T-helper 17 cell (primary cell): ENCODE measurements at places on chromosomes 13 and 19.

- DNase-seq: no peak
- H3K27ac ChIP-seq: no peak overlapping the region
- H3K4me3 ChIP-seq: no peak overlapping the region
- peaks cover 10% of the 10 kb centered on the region for H3K27me3 ChIP-seq
- H3K36me3 ChIP-seq: no peaks in the 10 kb centered on the region
These were observed 232.5 kb downstream of the ZNF536 start for GRCh38 chr19:30604657-30605056.

DNA sequence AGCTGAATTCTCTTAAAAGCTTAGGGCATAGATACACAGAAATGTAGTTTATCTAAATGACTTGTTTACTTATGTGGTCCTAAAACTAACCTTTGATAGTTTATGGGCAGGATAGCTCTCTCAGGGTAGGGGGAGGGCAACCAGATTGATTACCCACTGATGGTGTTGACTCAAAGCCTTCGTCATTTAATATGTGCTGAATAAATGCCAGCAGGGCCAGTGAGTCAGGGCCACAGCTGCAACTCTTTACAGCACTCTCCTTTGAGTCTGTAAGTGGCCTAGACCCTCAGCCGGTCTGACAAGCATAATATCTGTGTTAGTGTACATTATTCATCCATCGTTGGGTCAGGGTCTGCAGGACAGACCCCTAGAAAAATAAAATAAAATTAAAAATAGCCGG is 128.5 kb downstream of the ZNF675 start:
- DNase-seq: no peak
- H3K36me3 ChIP-seq: no peaks in the 10 kb centered on the region
- H3K27me3 ChIP-seq: no peaks in the 10 kb centered on the region
- no peak overlapping the region for H3K27ac ChIP-seq
- no peaks in the 10 kb centered on the region for H3K4me1 ChIP-seq
- H3K4me3 ChIP-seq: no peak overlapping the region

- H3K36me3 ChIP-seq: no peaks in the 10 kb centered on the region
- peaks cover 38% of the 10 kb centered on the region for H3K27me3 ChIP-seq
- H3K27ac ChIP-seq: no peak overlapping the region
- no peak overlapping the region for H3K4me3 ChIP-seq
- H3K4me1 ChIP-seq: peaks cover 3% of the 10 kb centered on the region
These were observed 38.7 kb downstream of the NFIX start for GRCh38 chr19:13033819-13034611.

DNA sequence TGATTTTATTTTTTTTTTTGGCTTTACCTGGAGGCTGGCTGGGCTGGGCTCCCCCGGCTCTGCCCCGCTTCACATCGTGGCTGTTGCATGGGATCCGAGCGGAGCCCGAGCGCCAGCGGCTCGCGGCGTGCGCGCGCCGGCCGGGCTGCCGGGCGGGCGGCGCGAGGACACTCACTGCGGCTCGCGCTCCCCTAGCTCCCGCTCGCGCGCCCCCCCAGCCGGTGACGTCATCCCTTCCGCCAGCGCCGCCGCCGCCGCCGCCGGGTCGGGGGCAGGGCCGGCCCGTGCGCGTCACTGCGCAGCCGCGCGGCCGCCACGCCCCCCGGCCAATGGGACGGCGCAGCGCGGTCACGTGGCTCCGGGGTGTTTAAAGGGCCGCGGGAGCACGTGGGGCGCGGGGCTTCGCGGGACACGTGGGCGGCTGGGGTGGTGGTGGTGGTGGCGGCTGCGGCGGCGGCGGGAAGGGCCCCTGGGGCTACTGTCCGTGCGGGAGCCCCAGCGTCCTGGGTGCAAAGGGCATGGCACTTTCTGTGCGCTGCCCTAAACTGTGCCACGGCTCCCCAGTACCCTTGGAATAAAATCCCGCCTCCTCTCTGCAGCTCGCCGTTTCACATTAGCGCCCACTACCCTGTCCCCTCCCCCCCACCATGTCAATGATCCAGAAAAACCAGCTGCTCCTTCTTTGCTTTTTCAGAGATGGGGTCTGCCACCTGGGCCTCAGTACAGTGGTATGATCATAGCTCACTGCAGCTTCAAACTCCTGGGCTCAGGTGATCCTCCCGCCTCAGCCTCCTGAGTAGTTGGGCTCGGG is at the start of gene PTPRS:
Gene PTPRS (minus strand): TSS at position 176 of the 811 bp plus-strand sequence. CDS start 54,672 bp downstream, outside the sequence.
- H3K4me1 ChIP-seq: peaks cover 14% of the 10 kb centered on the region
- H3K4me3 ChIP-seq: peak within 1 kb of the TSS; percentile 79
- H3K27me3 ChIP-seq: peaks cover 57% of the 10 kb centered on the region
- H3K36me3 ChIP-seq: peaks cover 9% of the 10 kb centered on the region
- no peak within 1 kb of the TSS for H3K27ac ChIP-seq
- peak; percentile 36 for DNase-seq

DNA sequence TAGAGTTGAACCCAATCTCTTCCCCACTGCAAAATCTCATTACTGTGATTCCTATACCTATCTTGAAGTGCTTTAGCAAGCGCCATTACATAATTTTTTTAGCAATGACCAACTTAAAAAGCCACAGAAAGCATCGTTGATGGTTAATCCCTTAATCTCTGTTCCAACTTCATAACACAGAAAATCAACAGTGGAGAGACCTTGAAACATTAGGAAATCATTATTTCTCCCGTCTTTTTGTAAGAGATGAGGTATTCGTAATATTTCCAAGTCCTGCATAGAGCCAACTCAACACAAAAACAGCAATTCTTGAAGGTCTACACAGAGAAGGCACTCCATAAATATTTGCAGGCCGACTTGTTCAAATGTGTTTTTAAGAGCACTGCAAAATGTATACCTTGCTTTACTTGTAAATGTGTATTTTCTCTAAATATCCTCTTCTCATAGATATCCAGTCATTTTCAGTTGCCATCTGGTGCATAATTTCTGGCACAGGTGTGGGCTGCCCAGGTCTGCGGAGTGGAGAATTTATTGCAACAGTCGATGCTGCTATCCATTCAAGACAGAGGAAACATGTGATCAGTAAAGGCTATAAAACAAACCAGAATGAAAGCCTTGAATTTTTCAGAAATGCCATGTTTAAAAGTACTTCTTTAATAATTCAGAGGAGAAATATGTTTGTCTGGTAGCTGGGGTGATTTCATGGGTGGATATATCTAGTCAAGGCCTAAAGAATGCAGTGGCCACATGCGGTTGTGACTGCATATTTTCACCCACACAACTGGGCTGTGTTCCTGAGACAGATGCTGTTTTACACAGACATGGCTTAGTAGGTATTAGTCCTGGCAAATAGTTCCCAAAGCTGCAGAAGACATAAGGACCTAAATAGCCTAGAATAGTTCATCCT is 234.3 kb upstream of the STARD13 start:
- no peaks in the 10 kb centered on the region for H3K36me3 ChIP-seq
- H3K4me1 ChIP-seq: peaks cover 2% of the 10 kb centered on the region
- no peak for DNase-seq
- no peaks in the 10 kb centered on the region for H3K27me3 ChIP-seq
- no peak overlapping the region for H3K27ac ChIP-seq
- H3K4me3 ChIP-seq: no peak overlapping the region

- no peak overlapping the region for H3K27ac ChIP-seq
- H3K4me3 ChIP-seq: no peak overlapping the region
- DNase-seq: no peak
- H3K36me3 ChIP-seq: peaks cover 10% of the 10 kb centered on the region
These were observed 53.6 kb upstream of the ARHGEF7 start for GRCh38 chr13:111061358-111062045.

DNA sequence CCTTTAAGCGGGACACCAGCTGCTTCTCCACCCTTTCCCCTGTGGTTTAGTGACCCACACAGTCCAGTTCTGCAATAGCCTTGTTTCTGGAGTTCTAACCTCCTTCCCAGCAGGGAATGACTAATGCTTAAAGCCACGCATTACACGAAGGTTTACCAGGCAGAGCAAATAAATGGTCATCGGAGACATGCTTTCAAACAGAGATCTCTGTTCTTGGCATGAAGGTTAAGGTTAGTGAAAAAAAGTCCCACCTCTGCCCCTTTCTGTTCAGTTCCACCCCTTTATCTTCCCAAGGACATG is 25.3 kb upstream of the MEDAG start:
- DNase-seq: no peak
- no peak overlapping the region for H3K27ac ChIP-seq
- no peak overlapping the region for H3K4me3 ChIP-seq
- H3K4me1 ChIP-seq: peaks cover 2% of the 10 kb centered on the region
- H3K36me3 ChIP-seq: peaks cover 8% of the 10 kb centered on the region
- H3K27me3 ChIP-seq: peaks cover 25% of the 10 kb centered on the region

- no peak for DNase-seq
- H3K27ac ChIP-seq: no peak overlapping the region
These were observed 223.1 kb downstream of the MZT1 start for GRCh38 chr13:72504131-72504841.

GRCh38 chr13:33730147-33730546 is 87.8 kb upstream of the RFC3 start:
- H3K27ac ChIP-seq: no peak overlapping the region
- DNase-seq: no peak
- H3K4me3 ChIP-seq: no peak overlapping the region

GRCh38 chr13:94154367-94154766 is 325.1 kb downstream of the DCT start:
- H3K4me3 ChIP-seq: no peak overlapping the region
- no peak overlapping the region for H3K27ac ChIP-seq
- H3K4me1 ChIP-seq: no peaks in the 10 kb centered on the region
- no peak for DNase-seq
- no peaks in the 10 kb centered on the region for H3K36me3 ChIP-seq
- peaks cover 16% of the 10 kb centered on the region for H3K27me3 ChIP-seq

- H3K4me1 ChIP-seq: peaks cover 17% of the 10 kb centered on the region
- H3K27ac ChIP-seq: no peak overlapping the region
- no peaks in the 10 kb centered on the region for H3K36me3 ChIP-seq
These were observed 4.7 kb downstream of the KCTD4 start for GRCh38 chr13:45196096-45196495.

- no peak for DNase-seq
- peak overlapping the region; percentile 9 for H3K4me3 ChIP-seq
- H3K4me1 ChIP-seq: peaks cover 23% of the 10 kb centered on the region
- no peaks in the 10 kb centered on the region for H3K27me3 ChIP-seq
- H3K36me3 ChIP-seq: peaks cover 5% of the 10 kb centered on the region
These were observed 24.7 kb upstream of the EIF3G start for GRCh38 chr19:10144361-10144760.

- no peaks in the 10 kb centered on the region for H3K27me3 ChIP-seq
- H3K4me1 ChIP-seq: peaks cover 54% of the 10 kb centered on the region
- no peak overlapping the region for H3K27ac ChIP-seq
- peaks cover 5% of the 10 kb centered on the region for H3K36me3 ChIP-seq
- no peak for DNase-seq
These were observed 6.7 kb downstream of the TM9SF2 start for GRCh38 chr13:99507986-99508385.

DNA sequence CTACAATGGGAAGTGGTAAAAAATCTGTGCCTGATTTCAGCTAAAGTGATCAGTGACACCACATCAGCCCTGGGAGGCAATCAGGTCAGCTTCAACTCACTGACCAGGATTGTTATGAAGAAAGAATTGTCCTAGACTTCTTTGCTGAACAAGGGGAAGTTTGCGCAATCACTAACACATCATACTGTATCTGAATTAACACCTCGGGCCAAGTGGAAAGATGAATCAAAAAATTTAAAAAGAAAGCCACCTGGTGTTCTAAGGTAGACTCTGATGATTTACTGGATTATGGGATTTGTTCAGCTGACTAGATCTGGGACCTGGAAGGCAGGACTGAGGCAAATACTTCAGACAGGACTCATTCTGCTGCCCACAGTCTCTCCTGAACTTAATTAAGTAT is 161.8 kb downstream of the DIAPH3 start:
- peaks cover 2% of the 10 kb centered on the region for H3K4me1 ChIP-seq
- H3K4me3 ChIP-seq: no peak overlapping the region
- H3K27ac ChIP-seq: no peak overlapping the region

GRCh38 chr19:18477042-18477779 is 39.3 kb upstream of the ISYNA1 start:
- H3K36me3 ChIP-seq: no peaks in the 10 kb centered on the region
- no peaks in the 10 kb centered on the region for H3K27me3 ChIP-seq
- peak overlapping the region; percentile 82 for H3K4me3 ChIP-seq
- H3K4me1 ChIP-seq: peaks cover 67% of the 10 kb centered on the region
- DNase-seq: no peak
